Right atrium auricular region (tissue), 2 donors: ENCODE measurements at places on chromosomes 13 and 19. TPM values are rescaled to one million over a fixed set of nuclear protein-coding genes. Genes with fewer than 3 reads are reported as not detected.

GRCh38 chr19:31214997-31215396, 134.2 kb downstream of the TSHZ3 start:
- no peak for DNase-seq

GRCh38 chr13:73399347-73400216, 340.8 kb downstream of the KLF5 start:
- no peak for DNase-seq

GRCh38 chr19:48351341-48351752, 12.4 kb downstream of the TMEM143 start:
- peak; percentile 68 for DNase-seq

- peak; percentile 65 for DNase-seq
Measured at GRCh38 chr19:12665281-12665573, 1.3 kb downstream of the MAN2B1 start.

DNA sequence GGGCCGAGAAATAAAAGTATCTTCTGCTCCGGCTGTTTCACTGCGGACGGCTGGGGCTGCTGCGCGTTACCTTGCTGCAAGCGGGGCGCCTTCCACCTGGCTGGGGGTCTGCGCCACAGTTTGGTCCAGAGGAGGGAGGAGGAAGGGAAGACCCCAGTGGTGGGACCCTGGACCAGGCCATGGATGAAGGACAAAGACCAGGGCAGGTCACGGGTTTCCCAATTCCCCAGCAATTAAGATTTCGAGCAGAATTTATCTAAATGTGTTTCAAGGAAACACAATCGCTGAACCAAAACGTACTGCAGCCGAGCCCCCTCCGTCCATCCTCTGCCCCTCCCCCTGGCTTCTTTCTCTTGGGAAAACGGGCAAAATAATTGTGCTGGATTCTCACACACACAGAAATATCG, 2.9 kb downstream of the SOX1 start:
- DNase-seq: no peak

DNA sequence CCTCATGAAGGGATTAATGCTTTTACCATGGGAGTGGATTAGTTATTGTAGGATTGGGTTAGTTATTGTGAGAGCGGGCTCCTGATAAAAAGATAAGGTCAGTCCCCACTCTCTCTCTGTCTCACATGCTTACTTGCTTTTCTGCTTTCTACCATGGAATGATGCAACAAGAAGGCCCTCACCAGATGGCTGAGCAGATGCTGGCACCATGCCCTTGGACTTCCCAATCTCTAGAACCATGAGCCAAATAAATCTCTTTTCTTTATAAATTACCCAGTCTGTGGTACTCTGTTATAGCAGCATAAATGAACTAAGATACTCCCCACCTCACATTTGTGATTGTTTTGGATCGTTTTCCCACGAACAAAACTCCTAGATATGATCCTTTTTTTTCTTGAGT, 353.8 kb downstream of the DNAJC15 start:
- DNase-seq: no peak

DNA sequence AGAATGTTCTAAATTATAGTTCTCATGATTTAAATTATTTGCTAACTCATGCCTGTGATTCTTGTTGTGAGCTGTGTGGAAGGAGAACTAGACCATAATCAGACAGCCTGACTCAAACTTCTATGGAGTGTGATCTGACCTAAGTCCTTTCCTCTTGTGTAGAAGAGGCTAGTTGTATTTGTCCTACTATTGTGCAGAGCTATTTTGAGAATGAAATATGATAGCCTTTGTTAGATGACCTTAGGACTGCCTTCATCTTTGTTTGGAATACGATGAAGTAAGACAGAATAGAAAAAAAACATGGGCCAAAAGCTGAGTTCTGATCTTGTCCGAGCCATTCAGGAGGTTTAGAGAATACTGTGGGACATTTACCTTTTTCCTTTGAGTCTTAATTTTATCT, 119.4 kb downstream of the STOML3 start:
- DNase-seq: no peak

- DNase-seq: no peak
Measured at GRCh38 chr13:39100996-39101738, 62.9 kb downstream of the NHLRC3 start.

ZNF439 gene
- total RNA-seq: 2.6 TPM

- DNase-seq: peak; percentile 58
Measured at GRCh38 chr19:36605101-36605876, at the start of gene ZNF382. TSS of gene ZNF382 (plus strand) at chr19:36605313. CDS start at chr19:36609915, 4,602 bp downstream.

ZNF331 gene
- 16.9 TPM for total RNA-seq

- no peak for DNase-seq
Measured at GRCh38 chr13:37106642-37107041, 1.2 kb upstream of the CSNK1A1L start.

LAIR1 gene
- total RNA-seq: 7.8 TPM

DNA sequence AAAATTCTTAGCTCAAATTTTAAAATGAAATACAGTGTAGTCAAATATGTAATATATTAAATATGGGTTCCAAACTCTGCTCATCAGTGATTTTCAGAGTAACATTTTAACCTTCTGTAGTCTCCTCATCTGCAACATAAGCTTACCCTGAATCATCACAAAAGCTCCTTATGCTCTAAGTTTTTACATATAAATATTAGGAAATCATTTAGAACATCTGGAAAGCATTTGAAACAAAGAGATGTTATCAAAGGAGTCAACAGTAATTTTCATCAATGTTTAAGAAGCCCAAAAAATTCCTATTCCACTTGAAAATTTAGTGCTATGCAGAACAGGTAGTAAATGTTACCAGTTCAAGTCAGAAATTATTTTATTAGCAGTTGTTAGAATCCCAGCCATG, 224.7 kb downstream of the DCT start:
- DNase-seq: no peak

GRCh38 chr13:30154531-30154930, 152.8 kb downstream of the KATNAL1 start:
- DNase-seq: no peak

PSG1 gene
- total RNA-seq: not detected

- no peak for DNase-seq
Measured at GRCh38 chr13:106709522-106709921, 141.6 kb upstream of the ARGLU1 start.

ANGPTL8 gene
- not detected for total RNA-seq

- DNase-seq: no peak
Measured at GRCh38 chr19:52234406-52234805, 35.0 kb upstream of the ZNF766 start.

GRCh38 chr19:51181377-51181912, 39.3 kb downstream of the SIGLEC7 start:
- DNase-seq: no peak

- no peak for DNase-seq
Measured at GRCh38 chr13:114147803-114148520, 15.5 kb upstream of the RASA3 start.

- DNase-seq: no peak
Measured at GRCh38 chr19:28397306-28397705, 815.6 kb downstream of the UQCRFS1 start.

EFNB2 gene
- total RNA-seq: 15.5 TPM

DNA sequence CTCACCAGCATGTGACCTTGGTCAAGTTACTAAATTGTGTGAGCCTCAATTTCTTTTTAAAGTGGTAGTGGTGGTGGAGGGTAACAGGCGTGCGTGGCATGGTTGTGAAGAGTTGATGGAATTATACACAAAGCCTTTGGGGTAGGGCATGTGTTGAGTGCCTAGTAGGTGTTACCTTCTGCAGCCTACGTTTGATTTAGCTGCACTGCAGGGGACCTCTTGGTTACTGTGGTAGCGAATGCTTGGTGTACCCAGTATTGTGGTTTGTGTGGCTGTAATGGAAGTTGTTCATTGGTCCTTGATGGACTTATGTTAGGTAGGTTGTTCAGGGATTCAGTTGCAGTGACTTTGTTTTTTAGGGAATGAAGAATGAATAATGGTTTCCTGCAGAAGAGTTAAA, 24.6 kb downstream of the PRAM1 start:
- no peak for DNase-seq

GRCh38 chr19:34847393-34847792, 74.4 kb upstream of the ZNF599 start:
- DNase-seq: no peak

DNA sequence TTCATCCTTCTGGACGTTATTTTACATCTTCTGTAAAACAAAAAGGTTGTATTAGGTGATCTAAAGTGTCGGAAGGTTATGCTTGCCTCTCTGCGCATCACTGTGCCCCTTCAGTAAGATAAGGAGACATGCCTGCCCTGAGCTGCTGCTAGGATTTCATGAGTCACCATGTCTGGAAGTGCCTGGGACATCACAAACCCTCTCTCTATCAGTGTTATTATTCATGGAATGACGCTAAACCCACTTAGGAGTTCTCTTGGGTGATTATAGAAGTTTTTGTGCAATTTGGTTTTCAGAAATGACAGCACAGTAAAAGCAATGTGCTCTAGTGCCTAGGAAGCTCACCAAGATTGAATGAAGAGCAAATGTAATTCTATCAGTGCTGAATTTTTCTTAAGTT, 617.7 kb downstream of the DCT start:
- DNase-seq: peak; percentile 63

PRPF31 gene
- 26.1 TPM for total RNA-seq

- no peak for DNase-seq
Measured at GRCh38 chr19:52343548-52343947, 7.5 kb downstream of the ZNF610 start.

DNA sequence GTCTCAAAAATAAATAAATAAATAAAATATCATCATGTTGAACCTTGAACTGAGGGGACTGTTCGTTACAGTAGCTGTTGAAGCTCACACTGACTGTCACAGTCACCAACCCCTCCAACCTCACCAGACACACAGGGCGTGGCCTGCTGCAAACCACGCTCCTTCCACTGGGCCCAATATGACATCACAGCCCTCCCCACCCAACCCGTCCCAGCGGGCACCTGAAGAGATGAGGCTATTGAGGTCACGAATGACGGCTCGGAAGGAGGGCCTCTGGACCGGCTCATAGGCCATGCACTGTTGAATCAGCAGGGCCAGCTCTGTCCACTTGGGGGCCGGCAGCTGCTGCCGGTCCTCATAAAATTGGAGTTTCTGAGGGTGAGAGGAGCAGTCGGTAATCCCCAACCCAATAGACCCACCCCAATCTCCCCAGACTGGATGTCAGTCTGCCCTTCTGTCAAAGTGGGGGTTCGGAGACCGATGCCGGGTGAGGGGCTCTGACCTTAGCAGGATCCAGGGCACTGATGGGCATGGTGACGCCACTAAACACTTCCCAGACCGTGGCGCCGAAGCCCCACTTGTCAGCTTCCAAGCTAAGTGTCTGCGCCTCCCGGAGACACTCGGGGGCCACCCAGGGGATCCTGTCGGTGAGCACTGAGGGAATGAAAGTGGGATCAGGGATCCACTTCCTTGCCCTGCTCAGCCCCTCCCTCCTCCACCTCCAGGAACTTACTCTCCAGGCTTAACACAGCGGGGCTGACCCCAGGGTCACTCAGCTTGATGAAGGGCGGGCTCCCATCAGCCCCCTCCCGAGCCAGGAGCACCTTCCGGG, 13.2 kb downstream of the JAK3 start:
- no peak for DNase-seq

KL gene
- total RNA-seq: 1.4 TPM

- DNase-seq: peak; percentile 85
Measured at GRCh38 chr19:46739290-46739771, 6.5 kb upstream of the FKRP start.

DHPS gene
- 59.8 TPM for total RNA-seq

- DNase-seq: no peak
Measured at GRCh38 chr13:42116225-42116624, 67.8 kb downstream of the DGKH start.

C2CD4C gene
- 0.26 TPM for total RNA-seq

GRCh38 chr13:59360108-59360507, 803.6 kb downstream of the DIAPH3 start:
- no peak for DNase-seq

KPNA3 gene
- total RNA-seq: 42.0 TPM
